Colonic mucosa (tissue), 4 donors: ENCODE measurements at places on chromosomes 6 and 20.

- H3K4me3 ChIP-seq, result no peak overlapping the region
- H3K4me1 ChIP-seq, result peaks cover 7% of the 10 kb centered on the region
- H3K27ac ChIP-seq, result no peak overlapping the region
- peaks cover 88% of the 10 kb centered on the region for H3K27me3 ChIP-seq
- no peaks in the 10 kb centered on the region for H3K36me3 ChIP-seq
Measured at GRCh38 chr6:98838032-98838431, 3.7 kb downstream of the POU3F2 start.

- no peak overlapping the region for H3K27ac ChIP-seq
- no peak overlapping the region for H3K4me3 ChIP-seq
- H3K4me1 ChIP-seq, result no peaks in the 10 kb centered on the region
- no peak for DNase-seq
- no peaks in the 10 kb centered on the region for H3K36me3 ChIP-seq
- no peaks in the 10 kb centered on the region for H3K27me3 ChIP-seq
Measured at GRCh38 chr6:14975471-14975817, 270.4 kb upstream of the JARID2 start.

DNA sequence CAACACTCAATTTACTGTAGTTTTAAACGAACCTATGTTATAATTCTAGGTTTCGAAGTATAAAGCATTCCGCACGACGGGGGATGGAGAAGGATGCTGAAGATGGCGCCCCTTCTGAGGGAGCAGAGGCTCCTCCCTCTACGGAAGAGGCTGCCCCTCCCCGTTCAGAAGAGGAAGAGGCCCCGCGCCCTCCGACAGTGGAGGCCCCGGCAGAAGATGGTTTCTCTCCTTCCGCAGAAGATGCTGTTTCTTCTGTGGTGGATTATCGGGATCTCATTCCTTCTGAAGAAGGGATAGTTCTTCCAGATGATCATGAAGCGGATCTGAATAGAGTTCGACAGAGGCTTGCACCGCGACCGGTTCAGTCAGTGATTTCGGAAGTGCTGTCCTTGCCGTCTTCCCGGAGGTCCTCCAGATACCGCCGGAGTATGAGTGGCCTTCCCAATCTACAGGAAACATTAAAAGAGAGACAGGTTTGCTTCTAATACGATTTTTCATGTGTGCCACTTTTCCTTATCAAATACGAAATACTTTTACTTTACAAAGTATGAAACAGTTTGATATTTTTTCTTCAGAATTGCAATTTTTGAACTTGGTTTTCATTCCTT is 7.7 kb downstream of the DNAH8 start:
- no peak for DNase-seq
- no peaks in the 10 kb centered on the region for H3K4me1 ChIP-seq
- no peak overlapping the region for H3K27ac ChIP-seq
- H3K36me3 ChIP-seq, result no peaks in the 10 kb centered on the region

GRCh38 chr20:3309226-3309625 is 70.2 kb upstream of the SLC4A11 start:
- H3K36me3 ChIP-seq, result no peaks in the 10 kb centered on the region
- H3K4me1 ChIP-seq, result no peaks in the 10 kb centered on the region
- no peak for DNase-seq
- H3K27ac ChIP-seq, result no peak overlapping the region

DNA sequence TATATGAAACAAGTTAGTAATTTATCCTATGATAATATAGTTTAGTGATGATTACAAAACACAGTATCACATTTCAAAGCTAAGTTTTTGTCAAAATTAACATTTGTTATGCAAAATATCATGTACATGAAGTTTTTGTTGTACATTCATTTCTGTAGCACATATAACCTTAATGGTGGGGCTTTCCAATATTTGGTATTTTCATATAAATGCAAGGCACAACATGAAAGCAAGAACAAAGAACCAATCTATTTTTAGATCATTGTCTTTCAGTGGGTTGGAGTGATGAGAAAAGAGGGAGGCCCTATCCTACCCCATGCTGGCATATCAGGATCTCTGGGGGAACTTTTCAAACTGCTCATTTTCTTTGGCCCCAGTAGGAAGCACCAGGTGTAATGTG is 53.4 kb downstream of the FAM83B start:
- H3K4me3 ChIP-seq, result no peak overlapping the region
- H3K27ac ChIP-seq, result no peak overlapping the region
- H3K27me3 ChIP-seq, result no peaks in the 10 kb centered on the region
- DNase-seq, result no peak
- no peaks in the 10 kb centered on the region for H3K4me1 ChIP-seq

DNA sequence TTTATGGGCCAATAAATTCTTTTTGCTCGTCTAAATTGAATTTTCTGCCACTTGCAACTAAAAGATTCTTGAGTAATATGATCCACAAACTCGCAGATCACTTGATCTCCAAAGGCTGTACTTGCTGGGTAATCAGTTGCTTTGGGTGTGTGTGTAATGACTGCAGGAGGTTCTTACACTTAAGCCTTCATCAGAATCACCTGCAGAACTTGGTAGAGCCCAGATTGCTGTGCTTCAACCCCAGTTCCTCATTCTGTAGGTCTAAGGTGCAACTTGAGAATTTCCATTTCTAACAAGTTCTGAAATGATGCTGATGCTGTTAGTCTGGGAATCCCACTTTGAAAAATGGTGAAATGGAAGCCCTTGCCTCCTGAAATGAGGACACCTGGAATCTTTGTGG is 12.9 kb upstream of the FKBP1A start:
- DNase-seq, result no peak
- H3K4me3 ChIP-seq, result no peak overlapping the region
- no peaks in the 10 kb centered on the region for H3K36me3 ChIP-seq
- H3K4me1 ChIP-seq, result no peaks in the 10 kb centered on the region

GRCh38 chr20:58106143-58106750 is 122.2 kb downstream of the ANKRD60 start:
- no peak overlapping the region for H3K27ac ChIP-seq
- DNase-seq, result no peak
- no peaks in the 10 kb centered on the region for H3K27me3 ChIP-seq
- no peaks in the 10 kb centered on the region for H3K4me1 ChIP-seq
- no peak overlapping the region for H3K4me3 ChIP-seq
- no peaks in the 10 kb centered on the region for H3K36me3 ChIP-seq

DNA sequence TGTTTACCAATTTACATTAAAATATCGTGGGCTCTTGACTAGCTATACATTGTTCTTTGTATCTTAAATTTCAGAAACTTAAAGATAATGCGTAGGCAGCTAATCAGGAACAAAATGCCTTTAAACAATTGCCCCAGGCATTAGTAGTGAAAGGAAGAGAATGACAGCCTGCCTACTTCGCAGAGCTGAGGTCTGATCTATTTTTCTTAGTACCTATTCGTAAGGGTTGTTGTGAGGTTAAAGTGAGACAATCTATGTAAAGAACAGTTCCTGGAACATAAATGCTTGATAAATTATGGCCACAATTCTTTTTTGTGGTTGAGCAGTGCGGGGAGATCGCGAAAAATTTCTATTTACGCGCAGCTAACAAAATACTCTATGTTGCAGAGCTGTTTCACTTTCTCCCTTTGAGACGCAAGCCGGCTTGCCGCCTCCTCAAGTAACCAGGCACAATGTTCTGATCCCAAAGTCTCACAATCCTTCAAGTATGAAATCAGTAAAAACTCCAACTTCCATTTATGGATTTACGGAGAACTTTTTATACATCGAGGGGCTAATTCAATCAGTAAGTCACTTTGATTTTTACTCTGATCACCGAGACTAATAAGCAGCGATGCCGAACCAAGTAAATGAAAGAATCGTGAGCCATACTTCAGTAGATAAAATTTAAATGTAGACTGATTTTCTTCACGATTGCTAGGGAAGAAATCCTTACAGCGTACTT is 878 bp upstream of the PNRC1 start:
- no peaks in the 10 kb centered on the region for H3K36me3 ChIP-seq
- DNase-seq, result peak; percentile 58
- H3K4me1 ChIP-seq, result no peaks in the 10 kb centered on the region
- no peaks in the 10 kb centered on the region for H3K27me3 ChIP-seq
- peak overlapping the region; percentile 78 for H3K4me3 ChIP-seq

- DNase-seq, result no peak
- H3K4me3 ChIP-seq, result no peak overlapping the region
- no peaks in the 10 kb centered on the region for H3K36me3 ChIP-seq
- no peaks in the 10 kb centered on the region for H3K27me3 ChIP-seq
- H3K4me1 ChIP-seq, result peaks cover 9% of the 10 kb centered on the region
- H3K27ac ChIP-seq, result peak overlapping the region; percentile 16
Measured at GRCh38 chr6:43436577-43437282, 9.4 kb downstream of the ABCC10 start.

DNA sequence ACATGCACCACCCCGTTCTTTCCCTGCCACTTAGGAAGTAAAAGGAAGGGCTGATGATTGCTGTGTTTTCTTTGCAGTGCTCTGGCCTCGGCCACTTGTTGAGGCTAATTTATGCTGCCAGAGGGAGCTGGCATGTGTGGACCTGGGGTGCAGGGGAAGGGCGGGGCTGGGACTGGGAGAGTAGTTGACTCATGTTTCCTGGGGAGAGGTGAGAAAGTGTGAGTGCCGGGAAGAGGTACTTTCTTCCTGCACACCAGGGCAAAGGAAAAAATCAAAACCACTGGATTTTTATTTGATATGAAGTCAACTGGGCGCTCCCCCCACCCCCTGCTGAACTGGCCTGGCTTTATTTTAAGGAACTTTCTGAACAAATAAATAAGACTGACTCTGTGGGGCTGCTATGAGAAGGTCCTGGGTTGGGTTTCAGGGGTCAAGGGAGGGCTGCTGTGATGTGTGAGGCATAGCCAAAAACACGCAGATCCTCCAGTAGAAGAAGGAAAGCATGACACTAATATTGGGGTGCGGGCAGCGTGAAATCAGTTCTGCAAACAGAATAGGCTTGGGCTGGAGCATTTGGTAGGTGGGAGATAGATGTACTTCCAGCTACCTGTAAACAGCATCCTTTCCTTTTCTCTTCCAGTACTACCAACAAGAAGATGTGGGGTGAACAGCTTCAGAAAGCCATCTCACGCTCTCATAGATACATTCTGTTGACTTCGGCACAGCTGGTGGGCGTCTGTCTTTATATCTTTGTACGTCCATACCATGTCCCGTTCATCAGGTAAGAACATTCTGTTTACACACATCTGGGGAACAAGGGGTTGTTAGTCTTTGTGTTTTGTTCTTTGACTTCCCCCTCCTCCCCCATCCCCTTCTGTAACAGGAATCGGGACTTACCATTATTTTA is 87.5 kb downstream of the SYNJ2 start:
- H3K36me3 ChIP-seq, result no peaks in the 10 kb centered on the region
- H3K4me3 ChIP-seq, result no peak overlapping the region
- H3K27me3 ChIP-seq, result no peaks in the 10 kb centered on the region
- peak; percentile 82 for DNase-seq
- peak overlapping the region; percentile 79 for H3K27ac ChIP-seq
